ENCODE measurements at places on chromosomes 11 and 22. TPM values are rescaled to one million over a fixed set of nuclear protein-coding genes. Genes with fewer than 3 reads are reported as not detected.

PHLDB1 gene
- 36.2 TPM for total RNA-seq

DNA sequence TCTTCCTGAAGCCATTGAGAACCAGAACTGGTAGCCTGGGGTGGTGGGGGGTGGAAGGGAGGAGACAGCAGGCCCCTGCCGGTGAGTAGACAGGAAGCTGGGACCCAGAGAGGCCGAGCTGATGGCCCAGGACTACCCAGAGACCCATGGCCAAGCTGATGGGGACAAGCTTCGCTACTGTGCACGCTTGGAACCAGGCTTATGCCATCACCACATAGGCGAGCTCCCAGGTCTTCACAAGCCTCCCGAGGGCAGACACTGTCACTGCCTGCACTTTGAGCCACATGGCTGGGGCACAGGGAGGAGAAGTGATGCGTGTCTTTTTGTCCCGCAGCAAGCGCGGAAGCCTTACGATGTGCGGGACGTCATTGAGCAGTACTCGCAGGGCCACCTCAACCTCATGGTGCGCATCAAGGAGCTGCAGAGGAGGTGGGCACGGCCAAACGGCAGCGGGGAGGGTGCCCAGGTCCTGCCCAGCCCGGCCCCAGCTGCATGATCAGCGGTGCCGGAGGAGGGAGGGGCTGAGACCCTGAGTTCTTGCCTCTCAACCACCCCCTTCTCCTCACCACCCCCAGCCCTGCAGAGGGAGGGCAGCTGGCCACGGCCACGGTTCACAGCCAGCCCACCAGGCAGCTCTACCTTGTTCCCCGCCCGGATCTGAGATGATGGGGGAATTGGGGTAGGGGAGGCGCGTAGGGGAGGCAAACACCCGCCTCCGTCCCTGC, 76.0 kb upstream of the KCNQ1OT1 start:
- no peaks in the 10 kb centered on the region for H3K36me3 ChIP-seq
- no peak for DNase-seq
- H3K27ac ChIP-seq = no peak overlapping the region
- no peaks in the 10 kb centered on the region for H3K27me3 ChIP-seq
- peaks cover 40% of the 10 kb centered on the region for H3K4me1 ChIP-seq

DNA sequence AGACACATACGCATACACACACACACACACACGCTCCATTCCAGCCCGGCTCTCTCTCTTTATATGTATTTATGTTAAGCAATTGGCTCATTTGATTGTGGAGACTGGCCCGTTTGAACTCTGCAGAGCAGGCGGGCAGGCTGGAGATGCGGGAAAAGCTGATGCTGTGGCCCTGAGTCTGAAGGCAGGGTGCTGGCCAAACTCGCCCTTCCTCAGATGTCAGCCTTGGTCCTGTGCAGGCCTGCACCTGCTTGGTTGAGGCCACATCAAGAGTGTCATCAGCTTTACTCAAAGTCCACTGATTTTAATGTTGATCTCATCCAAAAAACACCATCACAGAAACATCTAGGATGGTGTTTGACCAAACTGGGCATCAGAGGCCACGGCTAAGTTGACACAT, 569.3 kb downstream of the TBC1D22A start:
- no peak overlapping the region for H3K27ac ChIP-seq
- no peak for DNase-seq
- H3K27me3 ChIP-seq = no peaks in the 10 kb centered on the region
- H3K36me3 ChIP-seq = no peaks in the 10 kb centered on the region
- H3K4me3 ChIP-seq = no peak overlapping the region

SPI1 gene
- 0.32 TPM for total RNA-seq

- no peaks in the 10 kb centered on the region for H3K4me1 ChIP-seq
- H3K4me3 ChIP-seq = no peak overlapping the region
- H3K27ac ChIP-seq = no peak overlapping the region
- no peaks in the 10 kb centered on the region for H3K36me3 ChIP-seq
Observed at GRCh38 chr11:77854838-77855237, 33.9 kb downstream of the AAMDC start.

DNA sequence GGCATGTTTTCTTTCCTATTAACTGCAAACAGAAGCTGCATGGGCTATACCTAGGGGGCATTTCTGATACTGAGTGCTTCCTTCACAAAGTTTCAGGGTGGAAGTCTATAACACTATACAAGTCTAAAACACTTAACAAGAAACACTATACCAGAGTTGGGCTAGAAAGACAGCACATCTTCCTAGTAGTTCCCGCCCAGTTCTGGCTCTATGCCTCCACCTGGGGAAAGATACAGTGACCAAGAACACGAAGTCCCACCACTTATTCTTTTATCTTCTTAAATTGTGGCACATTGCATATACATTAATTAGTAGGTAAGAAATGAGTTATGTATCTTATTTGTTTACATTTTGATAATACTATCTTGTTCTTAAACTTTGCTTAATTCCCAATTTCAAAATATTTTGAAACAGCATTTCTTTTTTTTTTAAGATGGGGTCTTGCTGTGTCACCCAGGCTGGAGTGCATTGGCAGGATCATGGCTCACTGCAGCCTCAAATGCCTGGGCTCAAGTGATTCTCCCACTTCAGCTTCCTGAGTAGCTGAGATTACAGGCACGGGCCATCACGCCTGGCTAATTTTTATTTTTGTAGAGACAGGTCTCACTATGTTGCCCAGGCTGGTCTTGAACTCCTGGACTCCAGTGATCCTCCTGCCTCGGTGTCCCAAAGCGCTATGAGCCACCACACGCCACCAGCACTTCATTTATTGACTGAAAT, 18.2 kb upstream of the NDUFC2 start:
- H3K36me3 ChIP-seq = peaks cover 24% of the 10 kb centered on the region
- DNase-seq = no peak
- no peaks in the 10 kb centered on the region for H3K27me3 ChIP-seq
- no peak overlapping the region for H3K4me3 ChIP-seq
- H3K27ac ChIP-seq = no peak overlapping the region
- H3K4me1 ChIP-seq = no peaks in the 10 kb centered on the region

GRCh38 chr11:116641561-116642045, 131.2 kb downstream of the BUD13 start:
- no peak overlapping the region for H3K27ac ChIP-seq
- H3K27me3 ChIP-seq = peaks cover 30% of the 10 kb centered on the region
- peak; percentile 32 for DNase-seq
- H3K4me3 ChIP-seq = no peak overlapping the region
- H3K36me3 ChIP-seq = no peaks in the 10 kb centered on the region

GRCh38 chr11:78203184-78203583, 14.5 kb downstream of the USP35 start:
- no peak overlapping the region for H3K4me3 ChIP-seq
- H3K27me3 ChIP-seq = no peaks in the 10 kb centered on the region
- no peak overlapping the region for H3K27ac ChIP-seq
- H3K4me1 ChIP-seq = no peaks in the 10 kb centered on the region

GRCh38 chr11:94934362-94934761, 39.0 kb downstream of the CWC15 start:
- H3K27me3 ChIP-seq = no peaks in the 10 kb centered on the region
- H3K27ac ChIP-seq = no peak overlapping the region
- H3K36me3 ChIP-seq = no peaks in the 10 kb centered on the region
- no peak for DNase-seq
- no peak overlapping the region for H3K4me3 ChIP-seq
- no peaks in the 10 kb centered on the region for H3K4me1 ChIP-seq

SYCE3 gene
- not detected for total RNA-seq

- H3K4me3 ChIP-seq = peak overlapping the region; percentile 94
- H3K36me3 ChIP-seq = no peaks in the 10 kb centered on the region
- no peak for DNase-seq
- peak overlapping the region; percentile 98 for H3K27ac ChIP-seq
- no peaks in the 10 kb centered on the region for H3K27me3 ChIP-seq
Observed at GRCh38 chr22:37749226-37749625, 52.4 kb downstream of the TRIOBP start.

DNA sequence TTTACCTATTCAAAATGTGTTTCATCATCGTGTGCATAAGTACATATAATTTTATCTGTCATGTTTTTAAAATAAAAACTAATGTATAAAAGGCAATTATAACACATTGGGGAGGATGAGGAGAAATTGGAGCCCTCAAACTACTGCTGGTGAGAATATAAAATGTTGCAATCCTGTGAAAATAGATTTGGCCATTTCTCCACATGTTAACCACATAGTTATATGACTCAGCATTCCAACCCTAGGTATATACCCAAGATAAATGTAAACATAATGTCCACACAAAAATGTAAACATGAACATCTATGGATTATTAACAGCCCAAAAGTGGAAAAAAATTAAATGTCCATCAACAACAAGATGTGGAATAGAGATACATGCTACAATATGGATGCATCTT, 928.0 kb upstream of the FAT3 start:
- no peak overlapping the region for H3K27ac ChIP-seq
- no peak overlapping the region for H3K4me3 ChIP-seq
- no peaks in the 10 kb centered on the region for H3K4me1 ChIP-seq
- no peaks in the 10 kb centered on the region for H3K27me3 ChIP-seq

Data from HCT116 (cell line).